ENCODE measurements at places on chromosomes 6 and 20. TPM values are rescaled to one million over a fixed set of nuclear protein-coding genes. Genes with fewer than 3 reads are reported as not detected.

DNA sequence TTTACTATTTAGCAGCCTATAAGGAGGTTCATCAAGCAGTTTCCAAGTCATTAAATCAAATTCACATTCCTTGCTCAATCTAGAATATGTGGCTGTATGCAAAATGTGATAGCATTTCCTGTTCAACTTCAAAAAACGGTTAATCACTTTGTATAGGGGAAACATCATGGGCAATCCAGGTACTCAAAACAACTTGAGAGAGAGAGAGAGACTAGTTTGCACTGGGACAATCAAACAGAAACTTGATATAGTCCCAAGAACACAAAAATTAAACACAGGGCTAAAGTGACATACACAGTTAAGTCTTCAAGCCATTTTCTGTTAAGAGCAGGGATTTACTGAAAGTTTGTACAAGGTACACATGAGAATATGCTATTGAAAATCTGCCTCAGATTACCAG, 7.4 kb downstream of the CPNE1 start:
- no peak overlapping the region for H3K4me3 ChIP-seq
- no peaks in the 10 kb centered on the region for H3K27me3 ChIP-seq
- H3K4me1 ChIP-seq = peaks cover 19% of the 10 kb centered on the region
- H3K36me3 ChIP-seq = peaks cover 9% of the 10 kb centered on the region
- no peak overlapping the region for H3K27ac ChIP-seq

GRCh38 chr6:82246802-82247504, 591 bp downstream of the IBTK start:
- H3K27ac ChIP-seq = peak overlapping the region; percentile 96
- H3K4me3 ChIP-seq = peak overlapping the region; percentile 91
- DNase-seq = peak; percentile 90
- H3K4me1 ChIP-seq = peaks cover 5% of the 10 kb centered on the region
- H3K27me3 ChIP-seq = no peaks in the 10 kb centered on the region

- H3K4me3 ChIP-seq = no peak overlapping the region
- DNase-seq = no peak
- no peaks in the 10 kb centered on the region for H3K4me1 ChIP-seq
- H3K27me3 ChIP-seq = no peaks in the 10 kb centered on the region
- H3K27ac ChIP-seq = no peak overlapping the region
These were observed 109.7 kb upstream of the FOXQ1 start for GRCh38 chr6:1202201-1202600.

DNA sequence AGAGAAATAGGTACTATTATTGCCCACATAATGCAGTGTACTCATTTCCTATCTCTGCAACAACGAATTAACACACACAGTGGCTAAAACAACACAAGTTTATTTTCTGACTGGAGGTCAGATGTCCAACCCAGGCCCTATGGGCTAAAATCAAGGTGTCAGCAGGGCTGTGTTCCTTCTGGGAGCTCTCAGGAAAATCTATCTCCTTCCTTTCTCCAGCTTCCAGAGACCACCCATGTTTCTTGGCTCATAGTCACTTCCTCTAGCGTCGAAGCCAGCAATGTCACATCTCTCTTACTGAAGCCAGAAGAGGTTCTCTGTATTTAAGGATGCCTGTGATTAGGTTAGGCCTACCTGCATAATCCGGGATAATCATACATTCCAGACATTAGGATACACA, 60.9 kb upstream of the TOP1 start:
- no peak overlapping the region for H3K4me3 ChIP-seq
- no peaks in the 10 kb centered on the region for H3K4me1 ChIP-seq
- H3K27ac ChIP-seq = no peak overlapping the region
- no peaks in the 10 kb centered on the region for H3K36me3 ChIP-seq

DNA sequence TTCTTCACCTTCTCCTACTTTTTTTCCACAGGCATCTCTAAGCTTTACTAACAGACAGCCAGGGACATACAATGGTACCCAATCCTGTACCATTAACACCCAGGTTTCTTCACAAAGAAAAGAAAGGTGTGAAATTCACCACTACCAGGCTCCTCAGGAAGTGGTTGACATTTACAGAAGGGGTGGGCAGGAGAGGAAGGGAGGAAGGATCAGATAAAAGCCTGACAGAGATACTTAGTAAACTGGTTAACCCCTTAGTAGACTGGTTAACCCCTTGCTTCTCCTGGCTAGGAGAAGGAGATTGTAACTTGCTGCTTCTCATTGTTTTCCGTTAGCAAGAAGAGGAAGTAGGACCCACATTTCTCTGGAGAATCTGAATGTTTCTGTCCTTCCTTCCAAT, 7.2 kb downstream of the SAMD3 start:
- no peak overlapping the region for H3K27ac ChIP-seq
- H3K4me3 ChIP-seq = no peak overlapping the region
- no peak for DNase-seq
- no peaks in the 10 kb centered on the region for H3K4me1 ChIP-seq
- no peaks in the 10 kb centered on the region for H3K27me3 ChIP-seq
- H3K36me3 ChIP-seq = no peaks in the 10 kb centered on the region

- DNase-seq = peak; percentile 17
- no peaks in the 10 kb centered on the region for H3K4me1 ChIP-seq
- no peaks in the 10 kb centered on the region for H3K36me3 ChIP-seq
- H3K4me3 ChIP-seq = no peak overlapping the region
These were observed 19.1 kb upstream of the HLA-DQB1 start for GRCh38 chr6:32685603-32686002.

DNA sequence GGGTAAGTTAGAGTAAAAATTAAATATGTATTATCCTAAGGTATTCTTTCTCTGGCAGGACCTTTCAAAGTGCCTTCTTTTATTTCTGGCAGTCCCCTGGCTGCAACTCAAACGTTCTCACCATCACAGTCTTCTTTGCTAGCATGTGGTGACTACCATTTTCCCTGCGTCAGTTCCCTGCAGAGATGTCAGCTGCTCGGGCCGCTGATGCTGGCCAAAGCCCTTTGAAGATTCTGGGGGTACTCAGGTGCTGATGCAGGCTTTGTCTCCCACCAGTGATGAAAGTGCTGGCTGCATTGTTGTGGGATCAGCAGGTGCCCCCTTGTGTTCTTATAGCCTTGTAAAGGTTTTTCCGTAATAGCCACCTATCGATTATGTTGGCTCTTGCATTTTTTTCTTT, 140.1 kb downstream of the BTBD3 start:
- no peaks in the 10 kb centered on the region for H3K27me3 ChIP-seq
- no peaks in the 10 kb centered on the region for H3K4me1 ChIP-seq
- no peak overlapping the region for H3K27ac ChIP-seq
- H3K36me3 ChIP-seq = no peaks in the 10 kb centered on the region
- H3K4me3 ChIP-seq = no peak overlapping the region

DNA sequence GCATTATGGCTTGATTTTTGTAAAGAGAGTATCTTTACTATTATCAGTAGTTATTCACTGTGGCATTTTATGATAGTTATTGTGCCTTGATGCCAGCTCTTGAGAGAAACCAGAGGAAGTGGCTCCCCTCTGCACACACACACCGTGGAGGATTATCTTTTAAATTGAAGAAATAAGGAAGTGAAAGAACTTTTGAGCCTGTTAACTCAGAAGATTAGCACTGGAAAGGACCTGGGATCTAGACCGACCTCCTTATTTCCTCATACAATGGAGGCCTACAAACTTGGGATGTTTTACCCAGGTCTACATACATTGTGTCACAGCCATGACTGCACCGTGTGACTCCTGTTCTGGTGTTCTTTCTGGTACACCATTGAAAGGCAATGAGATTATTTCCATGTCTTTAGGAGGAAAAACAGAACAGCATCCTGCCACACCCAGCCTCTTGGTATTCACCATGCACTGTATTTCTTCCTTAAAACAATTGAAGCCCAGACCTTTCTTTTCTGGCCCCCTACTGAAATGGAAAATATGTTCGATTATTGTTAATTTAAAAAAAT, 40.6 kb downstream of the HECA start:
- no peak overlapping the region for H3K4me3 ChIP-seq
- DNase-seq = no peak
- no peaks in the 10 kb centered on the region for H3K36me3 ChIP-seq
- no peak overlapping the region for H3K27ac ChIP-seq
- H3K27me3 ChIP-seq = no peaks in the 10 kb centered on the region

The FGD2 gene
- 49.5 TPM for total RNA-seq

GRCh38 chr6:134424798-134425170, 106.9 kb upstream of the SGK1 start:
- no peak for DNase-seq
- H3K4me3 ChIP-seq = no peak overlapping the region
- H3K27ac ChIP-seq = no peak overlapping the region
- H3K4me1 ChIP-seq = no peaks in the 10 kb centered on the region
- no peaks in the 10 kb centered on the region for H3K27me3 ChIP-seq

DNA sequence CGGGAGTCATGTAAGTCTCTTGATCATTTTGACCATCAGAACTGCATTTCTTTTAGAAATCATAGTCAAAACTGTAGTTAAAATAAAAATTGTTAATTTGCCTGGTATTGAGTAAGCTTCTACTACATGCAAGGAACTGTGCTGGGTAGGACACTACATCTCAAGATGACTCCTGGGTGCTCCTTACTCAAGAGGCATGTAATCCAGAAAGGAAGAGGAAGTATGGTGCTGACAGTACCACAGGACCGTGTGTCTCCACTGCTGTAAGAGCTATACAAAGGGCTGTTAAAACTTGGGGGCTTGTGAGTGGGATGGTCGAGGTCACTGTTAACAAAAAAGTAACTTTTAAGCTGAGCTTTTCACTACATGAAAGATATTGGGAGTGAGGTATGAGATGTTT, 508.3 kb upstream of the SOX4 start:
- no peaks in the 10 kb centered on the region for H3K4me1 ChIP-seq
- H3K27ac ChIP-seq = no peak overlapping the region
- no peaks in the 10 kb centered on the region for H3K27me3 ChIP-seq
- H3K4me3 ChIP-seq = no peak overlapping the region
- H3K36me3 ChIP-seq = no peaks in the 10 kb centered on the region

GRCh38 chr6:111925296-111925695, 52.0 kb upstream of the FYN start:
- no peaks in the 10 kb centered on the region for H3K36me3 ChIP-seq
- no peaks in the 10 kb centered on the region for H3K4me1 ChIP-seq
- DNase-seq = no peak
- H3K27ac ChIP-seq = no peak overlapping the region
- no peaks in the 10 kb centered on the region for H3K27me3 ChIP-seq

DNA sequence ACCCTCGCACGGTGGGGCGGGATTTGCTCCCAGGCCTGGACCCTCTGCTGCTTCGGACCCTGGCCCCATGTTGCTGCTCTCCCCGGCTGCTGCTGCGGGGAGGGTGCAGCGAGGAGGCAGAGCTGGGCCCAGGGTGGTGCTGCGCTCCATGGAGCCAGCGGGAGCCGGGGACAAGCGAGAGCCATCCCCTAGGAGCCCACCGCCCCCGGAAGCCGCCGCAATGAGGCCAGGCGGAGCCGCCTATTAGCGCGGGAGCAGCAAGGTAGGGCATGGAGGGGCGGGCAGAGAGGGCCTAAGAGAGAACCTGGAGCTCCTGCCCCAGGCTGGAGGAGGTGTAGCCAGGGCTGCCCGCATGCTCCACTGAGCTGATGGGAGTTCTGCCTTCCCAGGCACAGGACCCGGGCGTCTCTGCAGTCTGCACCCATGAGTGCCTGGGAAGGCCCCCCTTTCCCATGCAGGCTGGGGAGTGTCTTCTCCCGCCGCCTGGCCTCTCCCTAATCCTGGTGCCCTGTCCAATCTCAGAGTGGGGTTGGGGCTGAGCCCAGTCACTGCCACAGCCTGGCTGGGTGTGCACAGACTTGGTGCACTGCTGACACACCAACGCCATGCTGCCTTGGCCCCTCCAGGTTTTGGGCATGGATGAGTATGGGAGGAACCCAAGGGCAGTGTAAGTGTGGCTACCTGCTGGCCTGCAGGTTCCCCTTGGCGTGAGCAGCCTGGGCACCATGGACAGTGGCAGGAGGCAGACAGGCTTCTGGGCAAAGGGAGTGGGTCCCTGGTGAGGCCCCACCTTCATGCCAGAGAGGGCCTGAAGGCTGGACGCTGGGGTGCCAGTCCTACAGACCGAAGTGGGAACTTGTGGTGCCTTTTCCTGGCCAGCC, 360.6 kb upstream of the MAP3K7 start:
- H3K36me3 ChIP-seq = no peaks in the 10 kb centered on the region
- H3K27me3 ChIP-seq = no peaks in the 10 kb centered on the region
- no peaks in the 10 kb centered on the region for H3K4me1 ChIP-seq
- no peak overlapping the region for H3K4me3 ChIP-seq

The FRMD1 gene
- total RNA-seq = 1.1 TPM

- H3K36me3 ChIP-seq = no peaks in the 10 kb centered on the region
- H3K27ac ChIP-seq = no peak overlapping the region
- H3K4me3 ChIP-seq = no peak overlapping the region
- no peaks in the 10 kb centered on the region for H3K27me3 ChIP-seq
- no peaks in the 10 kb centered on the region for H3K4me1 ChIP-seq
These were observed 27.6 kb upstream of the CDKN1A start for GRCh38 chr6:36650848-36651478.

DNA sequence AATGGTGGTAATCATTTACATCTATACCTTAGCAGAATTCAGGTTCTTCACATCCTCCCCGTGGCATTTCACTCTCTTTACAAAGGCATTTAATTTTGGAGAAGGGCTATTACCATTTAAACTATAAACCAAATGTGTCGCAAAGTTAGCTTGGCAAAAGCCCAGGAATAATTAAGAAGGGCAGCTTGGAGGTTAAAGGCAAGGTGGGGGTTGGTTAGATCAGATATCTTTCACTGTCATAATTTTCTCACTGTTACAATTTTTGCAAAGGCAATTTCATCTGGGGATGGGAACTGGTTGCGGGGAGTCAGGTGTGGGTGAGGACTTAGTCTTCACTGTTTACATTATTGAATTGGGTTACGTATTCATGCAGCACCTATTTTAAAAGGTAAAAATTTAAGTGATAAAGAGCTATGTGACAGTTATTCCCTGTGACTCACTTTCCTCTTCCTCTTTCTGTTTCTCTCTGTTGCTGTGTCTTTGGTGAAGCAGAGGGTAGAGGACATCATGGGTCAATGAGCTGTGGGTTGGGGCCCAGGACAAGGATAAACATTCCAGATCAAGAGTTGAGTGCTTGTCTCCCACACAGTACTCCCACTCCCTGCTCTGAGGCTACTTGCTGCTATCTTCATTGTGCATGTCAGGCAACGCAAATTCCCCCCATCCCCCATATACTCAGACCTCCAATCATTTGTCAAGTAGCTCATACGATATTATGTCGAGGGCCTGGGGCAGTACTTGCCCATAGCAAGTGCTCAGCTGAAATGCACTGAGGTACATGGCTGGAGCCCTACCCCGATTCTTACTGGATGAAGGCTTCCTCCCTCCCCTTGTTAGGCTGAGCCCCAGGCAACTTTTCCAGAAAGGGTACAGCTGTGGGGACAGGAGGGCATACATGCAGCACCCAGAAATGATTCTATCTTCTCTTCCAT, 223.1 kb upstream of the MYLIP start:
- no peaks in the 10 kb centered on the region for H3K36me3 ChIP-seq
- H3K27ac ChIP-seq = no peak overlapping the region
- H3K4me3 ChIP-seq = no peak overlapping the region

- H3K27me3 ChIP-seq = peaks cover 32% of the 10 kb centered on the region
- H3K4me3 ChIP-seq = no peak overlapping the region
- no peak overlapping the region for H3K27ac ChIP-seq
- DNase-seq = no peak
These were observed 9.7 kb downstream of the TFAP2D start for GRCh38 chr6:50722829-50723554.

- H3K4me3 ChIP-seq = no peak overlapping the region
- no peaks in the 10 kb centered on the region for H3K4me1 ChIP-seq
- H3K36me3 ChIP-seq = no peaks in the 10 kb centered on the region
- no peak overlapping the region for H3K27ac ChIP-seq
These were observed 6.8 kb upstream of the PI16 start for GRCh38 chr6:36947570-36948351.

- no peak for DNase-seq
- no peak overlapping the region for H3K4me3 ChIP-seq
- no peaks in the 10 kb centered on the region for H3K27me3 ChIP-seq
- H3K4me1 ChIP-seq = no peaks in the 10 kb centered on the region
These were observed 7.3 kb downstream of the NKAIN2 start for GRCh38 chr6:123810948-123811347.

The RBM24 gene
- 1.5 TPM for total RNA-seq

Data from kidney (tissue), 22 donors.